Stimulated activated CD8-positive, alpha-beta memory T cell treated with anti-CD3 and anti-CD28 coated beads, Interleukin-4, amount 100 ng/mL, for 4 hours (primary cell): ENCODE measurements at places on chromosomes 7 and 10.

- DNase-seq = no peak
These were observed 22.6 kb downstream of the CUTC start for GRCh38 chr10:99754670-99755069.

DNA sequence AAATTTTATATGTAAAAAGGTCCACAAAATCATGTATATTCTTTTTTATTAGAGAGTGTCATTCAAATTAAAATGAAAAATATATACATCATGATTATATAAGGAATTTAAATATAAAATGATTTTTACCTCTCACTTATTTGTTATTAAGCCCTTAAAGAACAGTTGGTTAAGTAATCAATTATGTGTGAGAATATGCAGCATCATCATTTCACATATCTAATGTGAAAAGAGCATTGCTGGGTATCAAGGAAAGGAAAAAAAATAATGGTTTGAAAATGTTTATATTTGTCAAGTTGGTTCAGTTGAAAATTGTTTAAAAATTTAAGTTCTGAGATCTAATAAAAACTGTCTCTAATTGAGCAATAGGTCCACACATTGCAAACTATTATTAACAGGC, 363.6 kb upstream of the GRM3 start:
- DNase-seq = no peak

- DNase-seq = no peak
These were observed 286.5 kb downstream of the PTEN start for GRCh38 chr10:88149906-88150305.

GRCh38 chr10:10293481-10293951, 724.2 kb upstream of the CELF2 start:
- no peak for DNase-seq

- DNase-seq = no peak
These were observed 40.4 kb upstream of the SHH start for GRCh38 chr7:155852426-155853301.

DNA sequence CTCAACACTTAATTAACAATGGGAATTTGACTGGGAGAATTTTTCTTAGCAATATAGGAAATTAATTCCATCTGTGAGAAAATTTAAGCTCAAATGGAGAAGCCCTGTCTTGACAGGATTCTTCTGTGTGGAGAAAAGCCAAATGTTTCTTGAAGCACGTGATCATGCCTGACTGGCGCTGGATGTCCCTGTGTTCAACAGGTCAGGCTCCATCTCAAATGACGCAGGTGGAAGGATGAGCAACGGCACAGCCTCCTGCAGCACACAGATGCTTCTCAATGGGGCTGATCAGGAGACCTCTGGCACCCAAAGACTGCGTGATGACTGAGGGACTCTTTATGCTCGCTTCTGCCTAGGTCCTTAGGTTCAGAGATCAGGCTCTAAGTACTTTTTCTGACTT, 143.8 kb downstream of the RSU1 start:
- no peak for DNase-seq

DNA sequence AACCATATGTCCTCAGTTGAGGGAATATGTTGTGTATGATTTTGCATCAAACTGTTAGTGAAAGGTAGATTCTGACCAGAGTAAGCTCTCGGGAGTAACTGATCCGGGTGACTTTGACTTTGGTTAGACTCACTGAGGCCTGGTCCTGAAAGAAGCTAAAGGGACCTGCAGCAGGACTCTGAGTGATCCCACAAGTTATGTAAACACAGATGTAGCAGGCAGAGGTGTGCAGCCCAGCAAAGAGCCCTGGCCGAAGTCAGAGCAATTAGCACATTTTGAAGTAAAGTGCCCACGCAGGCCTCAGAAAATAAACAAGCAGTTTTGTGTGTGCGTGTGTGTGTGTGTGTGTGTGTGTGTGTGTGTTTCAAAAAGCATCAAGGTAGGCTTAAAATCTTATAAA, 245.6 kb upstream of the FERD3L start:
- no peak for DNase-seq

DNA sequence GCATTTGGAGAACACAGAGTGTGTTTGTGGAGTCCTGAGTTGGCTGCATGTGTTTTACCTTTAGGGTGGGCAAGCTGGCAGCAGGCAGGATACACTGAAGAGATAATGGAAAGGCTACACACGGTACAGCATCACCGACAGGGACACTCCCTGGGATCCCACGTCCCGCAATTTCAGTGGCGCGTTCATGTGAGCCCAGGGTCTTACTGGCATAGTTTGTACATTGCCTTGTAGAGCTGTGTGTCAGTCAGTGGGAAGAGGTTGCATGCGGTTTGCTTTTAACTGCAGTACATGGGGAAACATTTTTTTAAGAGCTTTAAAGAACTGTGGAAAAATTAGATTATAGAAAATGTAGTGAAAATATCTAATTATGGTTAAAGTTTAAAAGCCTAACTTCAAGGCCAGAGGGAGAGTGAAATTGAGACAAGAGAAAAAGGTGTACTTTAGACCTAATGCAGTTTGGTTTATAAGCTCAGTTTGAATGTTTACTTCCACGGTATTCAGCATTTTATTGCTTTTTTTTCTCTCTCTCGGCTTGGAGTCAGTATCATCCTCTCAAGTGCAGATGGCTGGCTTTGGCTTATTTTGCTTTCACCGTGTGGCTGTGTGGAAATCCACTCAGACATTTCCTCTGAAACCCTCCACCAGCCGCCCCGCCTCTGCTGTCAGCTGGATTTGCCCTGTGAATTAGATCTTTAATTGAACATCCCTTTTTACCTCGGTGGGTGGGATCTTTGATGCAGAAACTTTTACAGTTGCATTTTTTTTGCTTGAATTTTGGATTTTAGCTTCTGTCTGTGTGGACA, 364.2 kb upstream of the COBL start:
- DNase-seq = no peak

GRCh38 chr10:130459851-130460490, 323.8 kb downstream of the GLRX3 start:
- no peak for DNase-seq

DNA sequence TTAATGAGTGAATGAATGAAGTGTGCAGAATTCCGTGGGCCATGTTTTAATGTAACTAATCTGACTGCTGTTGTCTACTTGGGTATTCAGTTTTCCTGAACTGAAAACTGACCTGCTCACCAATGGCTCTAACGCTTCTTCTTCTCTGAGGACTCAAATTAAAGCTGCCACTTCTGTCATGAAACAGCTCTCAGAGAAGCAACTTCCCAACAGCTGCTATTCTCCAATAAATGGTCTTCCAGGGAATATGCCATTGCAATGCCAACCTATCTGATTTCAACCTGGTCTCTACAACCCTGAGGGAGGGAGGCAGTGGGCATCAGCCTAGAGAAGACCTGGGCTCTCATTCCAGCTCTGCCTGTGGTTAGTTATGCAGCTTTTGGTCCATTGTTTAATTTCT, 69.4 kb downstream of the FRMD4A start:
- no peak for DNase-seq

- no peak for DNase-seq
These were observed 42.2 kb upstream of the MAGI2 start for GRCh38 chr7:79495544-79496272.

- no peak for DNase-seq
These were observed 78.7 kb downstream of the CLEC2L start for GRCh38 chr7:139602143-139602722.

DNA sequence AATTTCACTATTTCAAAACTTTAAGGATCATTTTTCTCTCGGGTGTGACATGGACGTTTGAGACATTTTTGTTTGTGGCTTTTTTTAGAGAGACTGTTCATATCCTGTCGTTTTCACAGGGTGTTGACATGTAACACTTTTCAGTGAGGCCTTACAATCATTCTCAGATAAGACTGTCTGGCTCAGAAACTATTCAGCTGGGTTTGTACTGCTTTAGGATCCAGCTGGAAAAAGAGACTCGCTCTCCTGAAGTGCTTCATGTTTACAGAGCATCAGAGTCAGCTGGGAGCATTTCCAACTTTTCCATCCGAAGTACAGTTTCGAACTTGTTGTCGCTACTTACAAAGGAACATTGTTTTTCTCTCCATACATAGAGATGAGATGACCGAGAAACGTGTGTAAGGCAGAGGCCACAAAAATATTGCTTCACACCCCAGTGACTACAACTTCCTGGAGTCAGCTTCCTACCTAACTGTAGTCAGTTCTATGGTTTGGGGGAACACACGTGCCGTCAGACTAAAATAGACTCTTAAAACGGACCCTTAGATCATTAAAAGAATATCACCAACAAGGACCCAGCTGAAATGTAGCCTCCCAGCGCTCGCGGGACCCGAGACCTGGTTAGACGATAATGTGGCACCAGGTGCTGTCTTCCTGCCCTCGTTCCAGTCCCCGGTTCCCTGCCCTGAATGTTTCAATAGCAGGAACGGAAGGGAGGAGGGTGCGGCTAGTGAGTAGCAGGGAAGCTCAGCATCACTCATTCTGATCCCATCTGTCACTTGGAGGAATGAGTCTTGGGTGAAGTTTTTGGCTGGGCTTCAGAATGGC, 78.0 kb downstream of the MKI67 start:
- DNase-seq = no peak

DNA sequence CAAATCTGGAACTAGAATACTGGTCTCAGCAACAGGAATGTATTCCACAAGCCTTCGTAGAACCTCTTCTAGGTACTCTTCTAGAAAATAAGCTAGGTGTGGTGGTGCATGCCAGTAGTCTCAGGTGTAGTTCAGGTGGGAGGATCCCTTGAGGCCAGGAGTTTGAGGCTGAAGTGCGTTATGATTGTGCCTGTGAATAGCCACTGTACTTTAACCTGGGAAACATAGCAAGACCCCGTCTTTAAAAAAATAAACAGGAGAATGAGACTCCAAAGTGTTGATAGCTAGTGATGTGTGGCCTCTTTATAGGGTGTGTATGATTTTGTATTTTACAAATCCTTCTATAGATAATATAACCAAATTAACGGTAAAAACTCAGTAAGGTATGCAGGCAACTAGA, 1.5 kb upstream of the ZNF775 start:
- no peak for DNase-seq

- no peak for DNase-seq
These were observed 385.5 kb upstream of the PFKP start for GRCh38 chr10:2681891-2682290.

GRCh38 chr7:151131592-151132293, 35.8 kb downstream of the GBX1 start:
- no peak for DNase-seq

DNA sequence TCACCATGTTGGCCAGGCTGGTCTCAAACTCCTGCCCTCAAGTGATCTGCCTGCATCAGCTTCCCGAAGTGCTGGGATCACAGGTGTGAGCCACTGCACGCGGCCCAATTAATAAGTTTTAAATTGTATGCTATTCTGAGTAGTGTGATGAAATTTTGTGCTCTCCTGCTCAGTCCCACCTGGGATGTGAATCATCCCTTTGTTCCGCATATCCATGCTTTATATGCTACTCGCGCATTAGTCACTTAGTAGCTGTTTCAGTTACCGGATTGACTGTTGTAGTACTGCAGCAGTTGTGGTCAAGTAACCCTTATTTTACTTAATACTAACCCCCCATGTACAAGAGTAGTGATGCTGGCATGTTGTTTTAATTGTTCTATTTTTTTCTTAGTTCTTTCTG, 47.3 kb upstream of the OIT3 start:
- no peak for DNase-seq

DNA sequence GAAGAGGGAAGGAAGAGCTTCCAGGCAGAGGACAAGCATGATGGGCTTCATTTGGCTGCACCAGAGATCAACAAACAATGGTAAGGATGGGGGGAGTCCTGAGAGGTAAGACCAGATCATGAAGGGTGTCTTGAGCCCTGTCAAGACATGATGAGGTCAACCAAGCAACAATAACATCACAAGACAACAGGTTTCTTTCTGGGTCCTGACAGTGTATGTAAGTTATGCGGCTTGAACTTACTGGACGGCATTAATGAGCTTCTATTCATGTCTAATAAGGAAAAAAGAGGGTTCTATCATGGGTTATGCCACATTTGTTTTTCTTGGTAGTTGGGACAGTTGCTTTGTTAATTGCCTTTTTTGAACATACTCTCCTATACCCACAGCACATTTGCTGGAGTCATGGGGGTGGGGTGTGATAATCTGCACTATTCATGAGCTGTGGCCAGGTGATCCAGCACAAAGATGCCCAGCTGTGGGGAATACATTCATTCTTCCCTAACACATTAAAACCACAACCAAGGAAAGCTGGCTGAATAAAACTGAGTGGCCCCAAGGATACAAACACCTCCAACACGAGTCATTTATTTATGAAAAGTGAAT, 168.8 kb upstream of the KLF14 start:
- DNase-seq = no peak

DNA sequence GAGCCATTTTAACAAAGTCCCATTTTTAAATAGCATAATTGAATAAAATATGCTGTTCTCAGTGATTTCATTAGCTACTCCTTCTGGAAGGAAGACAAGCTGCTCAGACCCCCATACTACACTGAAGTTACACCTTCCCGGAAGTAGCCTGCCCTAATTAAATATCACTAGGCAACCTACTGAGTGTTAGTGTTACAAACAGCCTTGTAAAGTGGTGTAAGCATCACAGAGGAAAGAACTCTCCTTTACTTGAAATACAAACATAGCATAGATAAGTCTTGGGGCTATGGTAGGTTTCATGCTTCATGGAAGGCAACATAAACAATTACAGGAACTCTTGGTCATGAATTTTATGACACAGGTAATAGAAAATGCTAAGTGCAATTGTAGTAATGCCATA, 43.4 kb upstream of the PTN start:
- no peak for DNase-seq
